Mesendoderm (in vitro differentiated cells): ENCODE measurements at places on chromosomes 2 and 18.

GRCh38 chr2:28610583-28611201, 114.8 kb downstream of the PLB1 start:
- DNase-seq: peak; percentile 65

- no peak for DNase-seq
These were observed 150.5 kb upstream of the L3MBTL4 start for GRCh38 chr18:6564950-6565814.

DNA sequence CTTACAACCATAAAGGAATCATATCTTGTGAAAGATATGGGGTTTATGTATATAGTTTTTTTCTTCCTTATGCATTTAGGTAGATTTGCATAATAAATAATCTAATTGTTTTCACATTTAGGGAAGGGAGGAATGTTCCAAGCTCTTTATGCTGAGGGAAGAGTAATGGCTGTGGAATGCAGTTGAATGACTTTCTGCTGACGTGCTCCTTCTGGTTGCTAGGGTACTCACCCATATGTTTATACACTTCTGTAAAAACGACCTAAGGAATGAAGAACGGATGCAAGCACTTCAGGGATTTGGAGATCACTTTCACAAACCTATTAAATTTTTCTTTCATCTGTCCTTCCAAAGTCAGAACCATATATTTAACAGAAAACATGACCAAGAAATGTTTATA, 29.2 kb upstream of the PPP4R1 start:
- peak; percentile 99 for DNase-seq

DNA sequence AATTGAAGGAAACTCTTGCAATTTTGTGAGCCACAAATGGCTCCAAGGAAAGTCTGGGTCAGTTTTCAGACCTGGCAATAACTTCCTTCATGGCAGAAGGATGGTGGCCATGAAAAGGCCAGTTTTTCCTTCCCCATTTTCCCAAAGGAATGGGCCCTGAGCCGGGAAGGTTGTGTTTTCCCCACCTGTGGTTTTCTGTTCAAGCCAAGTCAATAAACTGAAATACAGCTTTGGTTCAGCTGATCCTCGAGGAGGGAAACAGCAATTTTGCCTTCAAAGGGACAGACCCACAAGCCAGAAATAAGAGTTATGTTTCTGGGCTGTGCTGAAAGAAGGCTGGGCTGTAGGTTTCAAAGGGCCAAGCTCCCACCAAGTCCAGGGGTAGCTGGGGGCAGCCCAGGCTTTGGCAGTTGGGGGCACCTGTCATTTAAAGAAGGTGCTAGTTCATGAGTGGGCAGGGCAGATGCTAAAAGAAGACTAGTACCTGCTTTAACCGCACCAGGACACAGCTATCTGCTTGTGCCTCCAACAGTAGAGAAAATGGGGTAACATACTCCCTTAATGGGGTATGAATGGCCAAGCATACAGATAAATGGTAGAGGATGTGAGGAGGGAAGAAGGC, 97.0 kb downstream of the TTC32 start:
- DNase-seq: no peak

- no peak for DNase-seq
These were observed 31.9 kb upstream of the EFR3B start for GRCh38 chr2:25009954-25010353.

- no peak for DNase-seq
These were observed 209.7 kb downstream of the DLGAP1 start for GRCh38 chr18:4245456-4245855.

DNA sequence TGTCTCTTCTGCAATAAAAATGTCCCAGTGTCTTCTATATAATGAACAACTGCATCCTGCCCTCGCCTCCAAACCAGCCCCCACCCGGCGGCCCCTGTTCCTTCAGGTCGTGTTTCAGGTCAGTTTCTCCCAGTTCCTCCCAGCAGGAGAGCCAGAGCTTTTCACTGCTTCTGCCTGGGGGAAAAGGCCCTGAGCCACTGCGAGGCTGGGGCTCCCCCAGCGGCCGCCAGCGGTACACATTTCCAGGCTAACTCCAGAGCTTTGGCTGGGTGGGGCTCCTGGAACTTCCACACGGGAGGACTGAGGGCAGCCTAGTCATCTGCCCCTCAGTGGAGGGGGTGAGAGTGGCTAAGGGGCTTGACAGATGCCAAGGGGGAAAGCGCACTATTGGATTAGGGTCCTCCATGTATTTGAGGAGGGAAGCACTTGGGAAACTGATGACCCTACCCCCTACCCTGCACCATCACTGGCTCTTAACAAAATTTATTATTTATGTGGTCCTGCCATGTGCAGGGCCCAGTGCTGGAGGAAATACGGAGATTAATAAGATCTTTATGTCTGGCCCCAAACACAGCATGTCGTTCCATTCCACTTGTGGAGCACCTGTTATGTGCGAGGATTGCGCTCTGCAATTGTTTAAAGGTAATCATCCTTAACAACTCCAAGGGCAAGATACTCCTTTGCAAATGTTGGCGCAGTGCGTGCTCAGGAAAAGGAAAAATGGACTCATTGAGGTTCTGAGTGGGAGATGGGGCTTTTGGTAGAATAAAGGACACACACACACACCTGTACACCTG, 17.3 kb upstream of the CYS1 start:
- peak; percentile 88 for DNase-seq

DNA sequence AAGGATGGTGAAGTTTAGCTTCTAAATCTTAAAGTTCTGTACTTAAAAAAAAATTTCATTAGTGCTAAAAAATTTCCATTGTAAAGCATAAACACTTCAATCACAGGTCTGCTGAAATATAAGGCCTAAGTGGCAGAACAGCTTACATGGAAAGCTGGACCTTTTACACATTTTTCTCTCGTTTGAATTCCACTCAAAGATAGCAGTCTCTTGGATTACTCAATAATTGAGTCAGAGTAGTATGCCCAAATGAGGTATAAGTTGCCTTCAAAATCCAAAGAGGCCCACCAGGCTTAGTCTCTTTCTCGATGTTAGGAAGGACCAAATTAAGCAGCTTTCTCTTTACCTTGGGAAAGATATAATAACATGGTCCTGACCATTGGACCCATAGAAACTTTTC, 220.4 kb upstream of the CWC22 start:
- DNase-seq: no peak

DNA sequence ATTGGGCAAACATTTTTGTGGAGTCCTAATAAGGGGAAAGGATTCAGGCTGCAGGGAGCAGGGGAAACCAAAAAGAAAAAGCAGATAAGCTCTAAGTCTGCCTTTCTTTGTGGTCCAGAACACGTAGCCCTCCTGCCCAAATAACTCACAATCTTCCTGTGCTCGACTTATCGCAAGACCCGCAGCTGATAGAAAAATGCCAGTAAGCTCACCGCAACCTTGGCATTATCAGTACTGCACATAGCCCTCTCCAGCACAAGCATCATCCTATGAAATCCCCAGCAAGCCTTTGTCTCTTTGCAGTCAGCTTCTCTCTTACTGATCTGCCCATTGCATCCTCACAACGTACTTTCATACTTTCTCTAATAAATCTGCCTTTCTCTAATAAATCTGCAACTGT, 202.4 kb upstream of the HNRNPA3 start:
- DNase-seq: no peak

DNA sequence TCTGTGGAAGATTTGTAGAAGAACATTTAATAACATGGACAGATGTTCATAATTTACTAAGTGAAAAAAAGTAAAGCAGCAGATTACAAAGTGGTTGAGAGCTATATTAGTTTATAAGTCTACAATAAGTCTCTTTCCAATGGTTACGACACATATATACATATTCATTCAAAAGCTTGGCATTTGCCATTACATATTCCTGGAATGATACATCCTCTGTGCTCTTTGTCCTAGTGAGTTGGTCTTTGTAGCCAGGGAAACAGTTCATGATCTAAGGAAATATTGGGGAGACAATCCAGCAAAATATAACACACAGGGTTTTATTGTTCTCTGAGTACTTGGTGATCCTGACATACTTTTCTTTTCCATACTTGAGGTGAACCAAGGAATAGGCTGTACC, 32.5 kb upstream of the SOS1 start:
- DNase-seq: no peak

- DNase-seq: no peak
These were observed 174.9 kb downstream of the VAPA start for GRCh38 chr18:10088734-10089133.

GRCh38 chr2:102615620-102616436, 3.5 kb upstream of the SLC9A2 start:
- peak; percentile 76 for DNase-seq

DNA sequence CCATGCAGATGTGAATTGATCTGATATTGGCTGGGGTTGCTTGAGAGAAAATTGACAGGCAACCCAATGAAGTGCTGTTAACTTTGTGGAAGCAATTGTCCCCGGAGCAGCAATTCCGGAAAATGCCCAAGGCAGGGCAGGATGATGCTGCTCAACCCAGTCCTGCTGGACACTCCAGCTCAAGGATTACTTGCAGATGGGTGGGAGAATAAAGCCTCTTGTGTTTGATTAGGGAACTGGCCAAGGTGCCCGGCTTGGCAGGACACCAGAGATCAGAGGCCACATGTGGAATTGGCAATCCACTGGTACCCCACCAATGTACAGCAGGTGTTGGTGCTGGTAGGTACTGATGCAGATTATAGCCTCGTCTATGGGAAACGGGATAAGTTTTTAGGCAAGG, 12.3 kb upstream of the C2orf42 start:
- no peak for DNase-seq

DNA sequence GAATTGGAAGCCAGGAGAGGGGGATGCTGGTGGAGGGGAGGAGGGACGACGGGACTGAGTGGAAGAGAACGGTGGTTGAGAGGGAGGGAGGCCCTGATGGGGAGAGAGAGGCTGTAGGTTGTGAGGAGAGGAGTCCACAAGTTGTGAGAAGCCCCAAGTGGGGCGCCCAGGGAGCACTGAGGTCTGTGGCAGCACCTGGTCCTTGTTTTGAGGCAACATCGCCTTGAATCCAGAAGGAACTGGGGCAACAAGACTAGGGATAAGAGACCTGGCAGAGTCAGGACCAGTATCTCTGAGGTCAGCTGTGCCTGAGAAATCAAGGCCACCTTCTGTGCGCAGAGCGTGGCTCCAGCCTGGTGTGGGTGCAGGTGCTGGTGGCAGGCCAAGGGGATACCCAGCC, 1.1 kb downstream of the PRR30 start:
- DNase-seq: no peak

DNA sequence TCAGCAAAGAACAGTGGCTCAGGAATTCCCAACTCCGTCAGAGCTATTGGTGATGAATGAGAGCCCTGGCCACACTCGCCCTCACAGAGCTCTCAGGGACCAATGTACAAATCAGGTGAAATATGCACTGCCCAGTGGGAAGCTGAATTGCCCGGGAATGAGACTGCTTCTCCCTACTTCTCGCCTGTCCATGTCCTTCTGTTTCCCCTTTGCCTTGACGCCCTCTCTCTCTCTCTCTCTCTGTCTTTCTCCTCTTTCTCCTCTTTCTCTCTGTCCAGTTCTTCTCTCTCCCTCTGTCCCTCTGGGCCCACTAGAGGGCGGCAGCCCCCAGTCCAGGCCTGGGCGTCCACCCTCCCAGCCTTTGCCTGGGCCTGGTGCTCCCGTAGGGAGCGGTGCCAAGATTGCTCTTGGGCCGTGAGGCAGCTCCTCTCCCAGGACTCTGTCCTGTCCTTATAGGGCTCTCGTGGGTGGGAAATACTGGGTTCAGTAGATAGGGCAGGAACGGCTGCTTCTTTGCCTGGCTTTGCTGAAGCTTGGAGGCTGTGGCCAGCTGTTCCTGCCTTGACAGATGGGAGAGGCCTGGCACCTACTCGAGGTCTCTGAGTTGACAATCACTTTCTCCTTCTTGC, 28.4 kb upstream of the PUM2 start:
- DNase-seq: peak; percentile 81

DNA sequence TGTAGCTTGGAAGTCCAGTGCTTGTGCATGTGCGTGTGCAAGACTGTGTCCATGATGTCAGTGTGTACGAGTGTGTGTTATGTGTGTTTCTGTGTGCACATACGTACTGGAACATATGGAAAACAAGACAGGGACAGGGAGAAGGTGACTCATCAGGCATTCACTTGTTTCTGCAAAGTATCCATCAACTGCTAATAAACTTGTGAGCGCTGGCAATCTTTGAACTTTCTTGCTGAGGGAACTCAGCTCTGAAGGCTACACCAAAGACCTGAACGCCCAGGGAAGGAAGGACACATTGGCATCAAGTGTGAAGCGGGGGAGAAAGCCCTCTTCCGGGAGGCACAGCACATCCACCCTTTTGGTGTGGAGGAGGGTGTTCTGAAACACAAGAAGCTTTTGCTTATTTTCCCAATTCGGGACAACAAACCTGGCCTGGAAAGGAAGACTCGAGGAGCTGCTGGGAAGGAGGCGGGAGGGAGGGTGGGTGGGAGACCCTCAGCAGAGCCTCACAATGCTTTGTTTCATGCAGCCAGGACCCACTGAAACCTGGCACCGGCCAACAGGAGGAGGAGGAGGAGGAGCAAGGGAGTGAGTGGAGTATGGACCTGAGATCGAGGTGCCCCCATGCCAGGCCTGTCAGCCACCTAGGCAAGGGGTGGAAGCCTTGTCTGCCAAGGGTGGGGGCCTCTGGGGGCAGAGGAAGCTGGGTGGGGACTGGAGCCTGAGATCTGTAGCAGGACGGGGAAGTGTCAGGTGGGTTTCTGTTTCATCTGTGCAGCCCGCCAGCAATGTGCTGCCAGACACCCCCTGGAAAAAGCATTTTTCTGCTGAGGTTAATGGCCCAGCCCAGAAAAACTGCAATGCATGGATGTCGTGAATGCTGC, 26.8 kb downstream of the SMAD7 start:
- peak; percentile 11 for DNase-seq

GRCh38 chr2:95388856-95389244, 13.7 kb upstream of the FAHD2A start:
- no peak for DNase-seq

GRCh38 chr2:20350041-20350712, 467 bp downstream of the PUM2 start:
- peak; percentile 77 for DNase-seq

DNA sequence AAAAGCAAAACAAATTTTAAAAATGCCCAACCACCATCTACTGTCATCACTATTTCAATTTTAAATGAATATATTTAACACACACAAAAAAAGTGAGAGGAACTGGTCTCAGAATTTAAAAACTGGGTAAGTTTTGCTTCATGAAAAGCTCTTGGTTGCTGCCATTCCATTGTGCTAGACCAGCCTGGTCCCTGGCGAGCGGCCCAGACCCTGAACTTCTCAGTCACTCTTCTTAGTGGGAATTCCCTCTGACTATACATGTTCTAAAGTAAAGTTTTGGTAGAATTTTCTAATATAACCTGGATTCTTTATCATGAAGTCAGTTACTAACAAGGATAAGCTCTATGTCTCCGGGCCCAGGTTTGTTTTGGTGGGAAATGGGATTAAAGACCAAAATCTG, 34.8 kb upstream of the TMEM177 start:
- DNase-seq: no peak
